ENCODE measurements at places on chromosomes 13 and 19. TPM values are rescaled to one million over a fixed set of nuclear protein-coding genes. Genes with fewer than 3 reads are reported as not detected.

Gene SPTBN4
- total RNA-seq = 0.24 TPM

Gene MBD3L3
- not detected for total RNA-seq

Gene PIN1
- total RNA-seq = 156 TPM

Gene NCCRP1
- total RNA-seq = not detected

Gene ZNF578
- total RNA-seq = 2.2 TPM

Gene ZNF793
- 0.96 TPM for total RNA-seq

Measured in epithelial cell of alveolus of lung (primary cell).